Fibroblast of the aortic adventitia (primary cell): ENCODE measurements at places on chromosomes 5 and 9. TPM values are rescaled to one million over a fixed set of nuclear protein-coding genes. Genes with fewer than 3 reads are reported as not detected.

The ENC1 gene
- total RNA-seq: 9.2 and 21.0 TPM in 2 replicates

DNA sequence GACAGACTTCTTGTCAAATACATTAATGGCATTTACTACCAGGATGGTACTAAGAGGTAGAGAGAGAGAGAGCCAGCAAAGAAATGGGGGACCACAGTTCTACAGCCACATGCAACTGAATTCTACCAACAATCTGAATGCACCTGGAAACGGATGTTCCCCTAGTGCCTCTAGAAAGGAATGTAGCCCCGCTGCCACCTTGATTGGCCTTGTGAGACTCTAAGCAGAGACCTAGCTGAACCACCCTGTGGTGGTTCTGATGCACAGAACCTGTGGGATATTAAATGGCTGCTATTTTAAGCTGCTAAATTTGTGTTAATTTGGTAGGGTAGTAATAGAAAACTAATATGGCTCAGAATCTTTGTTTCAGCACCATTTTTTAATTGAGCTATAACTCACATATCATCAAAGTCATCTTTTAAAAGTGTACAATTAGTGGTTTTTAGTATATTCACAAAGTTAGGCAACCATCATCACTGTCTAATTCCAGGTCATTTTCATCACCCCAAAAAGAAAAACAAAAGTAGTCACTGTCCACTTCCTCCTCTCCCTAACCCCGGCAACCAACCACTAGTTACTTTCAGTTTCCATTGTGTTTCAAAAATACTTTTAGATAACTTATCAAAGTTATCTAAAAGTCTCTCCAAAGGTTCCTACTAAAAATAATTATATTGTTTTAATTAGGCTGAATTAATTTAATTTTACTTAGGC, 51.7 kb downstream of the CPLANE1 start:
- DNase-seq: peak; percentile 38

DNA sequence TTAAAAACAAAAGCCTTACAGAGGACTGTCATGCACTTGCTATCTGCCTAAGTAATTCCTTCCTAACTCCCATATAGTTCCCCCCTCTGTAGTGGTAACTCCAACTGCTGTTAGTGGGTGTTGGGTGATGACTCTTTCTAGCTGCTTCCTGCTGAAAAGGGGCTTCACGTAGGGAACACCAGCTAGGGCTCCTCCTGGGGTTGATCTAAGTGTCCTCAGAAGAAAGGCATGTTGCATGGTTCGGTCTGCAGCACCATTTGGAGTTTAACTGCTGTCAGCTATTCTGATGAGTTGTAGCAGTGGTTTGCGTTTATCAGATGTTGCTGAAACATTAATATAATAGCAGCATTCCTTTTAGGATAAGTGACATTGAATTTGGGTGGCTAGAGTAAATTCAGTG, 281.9 kb upstream of the TUSC1 start:
- DNase-seq: no peak

DNA sequence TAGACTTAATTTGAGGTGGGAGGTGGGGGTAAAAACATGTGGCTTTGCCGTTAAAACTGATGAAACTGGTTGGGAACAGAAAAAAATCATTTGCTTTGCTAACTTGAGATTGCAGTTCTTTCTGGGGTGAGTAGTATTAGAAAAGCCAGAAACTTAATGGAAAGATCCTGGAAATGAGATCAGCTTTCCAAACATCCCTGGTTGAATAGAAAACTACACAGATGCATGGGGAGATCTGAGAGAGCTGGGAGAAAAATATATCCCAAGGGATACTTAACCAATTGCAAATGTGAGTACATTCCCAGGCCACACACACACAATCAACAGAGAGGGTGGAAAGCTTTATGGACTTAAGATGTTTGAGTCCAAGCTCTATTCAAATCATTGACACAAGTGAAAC, 222.3 kb downstream of the YTHDC2 start:
- no peak for DNase-seq

- DNase-seq: no peak
Measured at GRCh38 chr9:134213881-134214341, 49.5 kb upstream of the RNU6ATAC start.

The KIAA1958 gene
- 1.4 and 2.9 TPM in 2 replicates for total RNA-seq

DNA sequence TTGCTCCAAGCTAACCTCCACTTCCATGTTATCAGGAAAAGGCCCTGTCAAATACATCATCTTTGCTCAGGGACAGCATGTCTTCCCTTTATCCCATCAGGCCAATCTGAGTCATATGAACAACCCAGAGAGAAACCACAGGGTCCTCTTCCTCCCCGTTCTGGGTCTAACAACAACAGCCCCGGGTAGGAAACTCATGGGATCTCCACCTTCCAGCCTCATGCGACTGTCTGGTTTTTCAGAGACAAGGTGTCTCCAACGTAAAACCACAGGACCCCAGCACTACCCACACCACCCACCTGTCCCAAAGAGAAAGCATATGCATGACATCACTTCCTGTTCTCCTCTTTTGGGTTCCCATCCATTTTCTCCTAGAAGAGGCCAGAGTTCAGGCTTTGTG, 217.9 kb downstream of the ENC1 start:
- DNase-seq: no peak

GRCh38 chr5:167769846-167770413, 521.5 kb upstream of the WWC1 start:
- no peak for DNase-seq

DNA sequence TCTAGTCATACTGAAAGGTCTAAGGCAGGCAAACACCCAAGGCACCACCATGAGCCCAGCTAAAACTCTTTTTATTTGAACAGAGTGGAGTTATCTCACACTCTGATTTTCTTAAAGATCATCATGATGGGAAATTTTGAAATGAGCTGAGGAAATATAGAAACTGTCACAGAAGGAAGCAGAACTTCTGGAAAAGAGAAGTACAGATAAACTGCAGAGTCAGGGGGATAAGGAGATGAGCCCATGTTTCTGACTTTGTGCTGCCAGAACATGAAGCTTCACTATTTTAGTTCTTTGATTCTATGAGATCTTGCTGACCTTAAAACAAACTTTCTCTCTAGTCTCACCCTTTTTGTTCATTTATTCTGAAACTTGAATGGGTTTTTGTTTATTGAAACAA, 406.5 kb upstream of the EDIL3 start:
- no peak for DNase-seq

GRCh38 chr5:45741110-45741509, 44.9 kb upstream of the HCN1 start:
- DNase-seq: no peak

DNA sequence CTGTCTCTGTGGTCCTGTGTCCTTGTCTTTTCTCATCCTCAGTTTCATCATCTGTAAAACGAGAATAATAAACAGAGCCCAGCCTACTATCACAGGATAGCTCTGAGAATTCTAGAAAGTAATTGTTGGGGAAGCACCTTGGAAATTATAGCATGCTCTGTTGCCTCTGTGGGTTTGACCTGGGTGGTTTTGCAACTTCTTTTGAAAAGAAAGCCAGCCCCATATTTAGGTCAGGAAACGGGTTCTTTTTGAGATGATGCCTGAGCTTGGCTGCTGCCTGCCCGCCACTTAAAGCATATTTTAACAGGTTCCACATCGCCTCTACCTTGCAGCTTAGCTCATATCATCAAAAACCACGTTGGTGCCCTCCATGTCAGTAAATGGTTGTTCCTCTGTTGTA, 111.1 kb downstream of the TLR4 start:
- DNase-seq: no peak

The MYMK gene
- not detected in 2 replicates for total RNA-seq

The NMUR2 gene
- not detected in 2 replicates for total RNA-seq

DNA sequence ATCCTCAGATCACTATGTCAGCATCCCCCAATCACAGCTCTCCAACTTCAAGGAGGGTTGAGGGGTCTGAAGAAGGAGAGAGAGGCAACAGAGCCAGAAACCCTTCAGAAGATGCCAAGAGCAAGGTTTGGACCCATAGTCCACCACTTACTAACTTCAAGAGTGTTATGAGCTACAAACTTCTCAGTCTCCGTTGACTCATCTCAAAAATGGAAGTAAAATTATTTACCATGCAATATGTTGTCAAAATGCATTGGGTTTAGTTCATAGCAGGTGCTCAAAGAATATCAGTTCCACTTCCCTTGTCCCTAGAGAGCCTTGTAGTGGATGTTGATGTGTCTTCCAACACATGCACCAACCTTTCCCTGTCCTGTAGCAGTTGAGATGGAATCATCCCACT, 116.0 kb downstream of the KCNIP1 start:
- no peak for DNase-seq
